Right ventricle myocardium inferior (tissue), 1 donor: ENCODE measurements at places on chromosomes 1 and 21.

DNA sequence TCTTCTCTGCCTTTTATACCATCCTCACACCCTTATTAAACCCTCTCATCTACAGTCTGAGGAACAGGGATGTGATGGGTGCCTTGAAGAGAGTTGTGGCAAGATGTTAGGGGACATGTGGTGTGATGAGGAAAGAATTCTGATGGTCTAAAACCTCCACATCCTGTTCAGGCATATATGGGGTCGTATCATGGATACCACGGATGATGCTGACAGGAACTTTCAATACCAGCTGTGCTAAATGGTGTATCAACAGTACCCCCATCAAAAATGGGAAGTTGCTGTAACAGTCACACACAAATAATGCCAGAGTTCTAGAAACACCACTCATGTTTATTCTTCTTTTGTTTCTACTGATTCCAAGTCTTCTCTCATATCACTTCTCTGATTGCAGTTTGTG, 12.9 kb downstream of the OR2T6 start:
- DNase-seq, result no peak

- DNase-seq, result no peak
Measured at GRCh38 chr1:31409946-31410858, 2.8 kb upstream of the SERINC2 start.

GRCh38 chr1:61104220-61104671, 21.9 kb downstream of the NFIA start:
- no peak for DNase-seq

DNA sequence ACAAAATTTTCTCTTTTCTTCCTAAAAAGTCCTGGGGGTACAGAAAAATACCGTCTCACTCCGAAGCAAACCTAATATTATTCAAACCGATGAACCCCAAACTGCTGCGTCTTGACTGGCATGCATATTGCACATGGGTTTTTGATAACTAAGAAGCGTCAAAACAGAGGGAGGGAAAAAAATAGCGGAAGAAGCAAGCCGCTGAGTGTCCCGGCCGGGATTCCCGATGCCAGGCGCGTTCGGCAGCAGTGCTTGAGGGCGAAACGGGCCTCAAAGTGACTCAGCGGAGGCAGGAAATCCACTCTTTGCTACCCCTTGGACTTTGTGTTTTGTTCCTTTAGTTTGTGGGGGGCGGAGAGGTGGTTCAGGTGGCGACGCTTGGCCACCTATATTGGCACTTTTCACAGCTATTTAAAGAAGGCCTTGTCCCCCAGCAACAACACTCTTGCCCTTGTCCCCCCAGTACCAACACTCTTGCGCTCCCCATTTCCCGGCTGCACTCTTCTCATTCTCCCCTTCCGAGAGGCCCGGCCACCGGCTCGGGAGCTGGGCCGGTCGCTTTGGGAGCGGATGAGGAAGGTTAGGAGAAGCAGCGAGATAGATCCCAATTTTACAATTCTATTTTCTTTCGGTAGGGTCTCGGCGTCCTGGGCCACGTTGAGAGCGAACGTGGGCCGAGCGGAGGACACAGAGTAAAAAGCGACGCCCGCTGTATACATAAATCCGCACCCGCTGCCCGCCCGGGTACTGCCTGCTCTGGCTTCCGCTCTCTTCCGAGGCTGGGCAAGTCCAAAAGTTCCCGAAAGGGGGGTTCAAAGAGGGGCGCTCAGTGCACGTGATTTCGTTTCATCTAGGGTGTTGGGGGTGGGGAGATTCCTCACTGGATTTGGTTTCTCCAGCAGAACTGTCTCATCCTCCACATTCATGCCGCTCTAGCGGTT, 2.5 kb downstream of the LMX1A start:
- DNase-seq, result no peak

- no peak for DNase-seq
Measured at GRCh38 chr1:35773711-35774110, 3.9 kb upstream of the CLSPN start.
